Spinal cord (tissue), 10 donors: ENCODE measurements at places on chromosomes 2 and 18. TPM values are rescaled to one million over a fixed set of nuclear protein-coding genes. Genes with fewer than 3 reads are reported as not detected.

DNA sequence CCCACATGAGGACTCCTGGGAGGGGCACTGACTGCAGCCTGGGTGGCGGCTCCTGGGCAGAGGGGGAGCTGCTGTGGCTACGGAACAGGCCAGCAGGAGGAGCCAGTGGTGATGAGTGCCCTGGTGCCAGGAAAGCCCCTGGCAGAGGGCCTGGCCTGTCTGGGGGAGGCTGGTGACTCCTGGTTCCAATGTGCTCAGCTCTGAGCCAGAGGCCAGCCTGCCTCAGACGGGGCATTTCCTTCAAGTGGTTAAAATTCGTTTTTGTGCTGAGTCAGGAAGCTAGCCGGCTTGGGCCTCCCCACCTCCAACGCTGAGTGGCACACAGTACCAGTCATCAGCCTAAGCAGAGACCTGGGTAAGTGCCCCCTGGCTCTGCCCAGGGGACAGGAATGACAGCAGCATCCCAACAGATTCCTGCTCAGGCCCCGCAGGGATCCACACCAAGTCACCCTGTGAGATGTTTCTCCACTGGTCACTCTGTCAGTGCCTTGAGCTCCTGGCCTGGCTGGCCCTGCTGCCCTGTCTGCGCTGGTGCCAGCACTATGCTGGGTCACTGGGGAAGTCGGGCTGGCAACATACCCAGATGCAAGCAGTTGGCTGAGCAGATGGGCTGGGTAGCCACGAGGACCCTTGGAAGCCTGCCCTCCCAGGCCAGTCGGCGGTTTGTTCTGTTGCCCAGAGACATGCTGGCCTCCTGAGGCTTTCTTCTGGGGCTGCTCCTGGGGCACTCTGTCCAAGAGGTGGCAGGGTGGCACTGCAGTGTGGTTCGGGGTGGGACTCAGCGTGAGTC is 7.1 kb upstream of the KLF11 start:
- DNase-seq: peak; percentile 82

DNA sequence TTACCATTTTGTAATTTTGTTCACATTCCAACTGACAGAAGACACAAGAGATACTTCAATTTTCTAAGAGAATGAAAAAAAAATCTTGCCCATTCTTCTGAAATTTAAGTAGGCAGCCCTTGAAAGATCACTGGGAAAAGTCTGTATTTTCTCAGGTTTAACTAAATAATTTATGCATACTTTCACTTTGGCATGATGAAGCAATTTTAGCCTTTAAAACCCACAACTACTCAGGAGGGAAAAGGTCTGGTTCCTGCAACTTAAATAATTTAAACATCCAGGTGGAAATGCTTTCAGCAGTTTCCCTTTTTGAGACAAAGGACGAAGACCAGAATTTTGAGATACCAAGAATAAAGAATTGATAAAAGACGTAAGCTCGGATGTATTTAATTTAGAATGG is 61.4 kb downstream of the ZEB2 start:
- no peak for DNase-seq

- DNase-seq: no peak
These were observed 18.6 kb downstream of the DNMT3A start for GRCh38 chr2:25323042-25323514.

The EMILIN1 gene
- 20.9 TPM for total RNA-seq

The AFG3L2 gene
- total RNA-seq: 51.6 TPM
